ENCODE measurements at places on chromosomes 5 and 9. TPM values are rescaled to one million over a fixed set of nuclear protein-coding genes. Genes with fewer than 3 reads are reported as not detected.

DNA sequence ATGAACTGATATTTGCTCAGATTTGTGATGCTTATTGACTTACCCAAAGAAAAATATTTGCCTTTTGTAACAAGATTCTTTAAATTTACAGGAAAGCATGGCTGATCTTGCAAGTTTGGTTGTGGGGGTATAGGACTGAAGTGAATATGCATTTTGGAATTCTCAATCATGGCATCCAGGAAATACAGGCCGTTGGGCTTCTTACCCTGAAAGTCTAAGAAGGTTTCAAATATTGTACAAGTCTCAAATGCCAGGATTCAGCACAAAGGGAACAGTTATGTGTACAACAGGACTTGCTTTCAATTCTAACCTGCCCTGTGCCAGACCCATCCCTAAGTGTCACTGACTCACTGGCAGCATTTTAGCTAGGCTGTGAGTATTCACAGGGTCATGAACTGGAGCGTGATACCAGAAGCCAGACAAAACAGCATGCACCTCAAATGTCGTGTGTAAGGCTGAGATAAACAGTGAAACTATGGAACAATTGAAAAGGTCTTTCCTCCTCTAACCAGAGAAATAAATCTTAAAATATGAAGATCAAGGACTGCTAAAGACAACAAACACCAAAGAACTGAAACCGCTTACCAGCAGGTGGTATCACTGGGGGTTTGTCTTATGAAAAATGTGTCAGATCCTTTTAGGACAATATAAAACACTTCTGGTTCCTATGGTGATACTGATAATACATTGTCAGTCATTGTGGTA, 168.6 kb upstream of the RGMB start:
- no peak for DNase-seq

The EPB41L4B gene
- total RNA-seq: 1.8 TPM

DNA sequence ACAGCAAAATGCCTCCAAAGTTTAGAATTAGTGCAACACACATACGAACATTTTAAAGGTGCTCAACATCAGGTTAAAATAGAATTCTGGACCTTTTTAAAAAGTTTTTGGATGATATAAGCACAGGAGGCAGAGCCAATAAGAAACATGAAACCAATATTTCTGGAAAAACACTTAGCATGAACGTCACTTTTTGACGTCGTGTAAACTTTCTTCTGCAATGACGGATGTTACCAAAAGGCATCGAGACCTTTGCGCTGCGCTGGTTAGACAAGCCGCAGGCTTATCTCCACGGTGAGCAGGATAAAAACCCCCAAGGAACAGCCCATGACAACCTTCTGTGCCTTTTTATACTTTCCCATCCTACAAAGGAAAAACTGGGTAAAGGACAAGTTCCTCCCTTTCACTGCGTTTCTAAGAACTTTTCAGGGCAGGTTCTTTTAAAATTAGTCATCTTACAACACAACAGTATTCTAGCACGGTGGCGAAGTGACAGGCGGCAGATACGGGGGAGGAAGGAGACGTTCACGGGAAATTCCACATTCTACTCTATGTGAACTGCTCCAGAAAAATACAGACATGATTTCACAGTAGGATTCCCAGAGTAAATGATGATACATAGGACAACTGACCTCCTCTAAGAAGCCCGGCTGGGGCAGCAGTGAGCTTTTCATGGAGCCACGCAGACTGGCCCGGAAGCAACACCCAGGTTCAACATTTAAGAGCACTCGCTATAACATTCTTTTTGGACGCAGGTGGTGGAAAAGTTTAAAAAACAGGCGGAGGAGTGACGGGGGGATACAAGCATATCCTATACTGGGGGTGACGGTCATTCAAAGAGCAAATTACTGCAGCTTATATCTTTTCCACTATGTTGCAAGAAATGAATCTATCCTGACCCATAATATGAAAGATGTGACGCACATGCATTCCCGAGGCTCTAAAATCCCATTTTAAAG, 52.4 kb downstream of the USP20 start:
- no peak for DNase-seq

DNA sequence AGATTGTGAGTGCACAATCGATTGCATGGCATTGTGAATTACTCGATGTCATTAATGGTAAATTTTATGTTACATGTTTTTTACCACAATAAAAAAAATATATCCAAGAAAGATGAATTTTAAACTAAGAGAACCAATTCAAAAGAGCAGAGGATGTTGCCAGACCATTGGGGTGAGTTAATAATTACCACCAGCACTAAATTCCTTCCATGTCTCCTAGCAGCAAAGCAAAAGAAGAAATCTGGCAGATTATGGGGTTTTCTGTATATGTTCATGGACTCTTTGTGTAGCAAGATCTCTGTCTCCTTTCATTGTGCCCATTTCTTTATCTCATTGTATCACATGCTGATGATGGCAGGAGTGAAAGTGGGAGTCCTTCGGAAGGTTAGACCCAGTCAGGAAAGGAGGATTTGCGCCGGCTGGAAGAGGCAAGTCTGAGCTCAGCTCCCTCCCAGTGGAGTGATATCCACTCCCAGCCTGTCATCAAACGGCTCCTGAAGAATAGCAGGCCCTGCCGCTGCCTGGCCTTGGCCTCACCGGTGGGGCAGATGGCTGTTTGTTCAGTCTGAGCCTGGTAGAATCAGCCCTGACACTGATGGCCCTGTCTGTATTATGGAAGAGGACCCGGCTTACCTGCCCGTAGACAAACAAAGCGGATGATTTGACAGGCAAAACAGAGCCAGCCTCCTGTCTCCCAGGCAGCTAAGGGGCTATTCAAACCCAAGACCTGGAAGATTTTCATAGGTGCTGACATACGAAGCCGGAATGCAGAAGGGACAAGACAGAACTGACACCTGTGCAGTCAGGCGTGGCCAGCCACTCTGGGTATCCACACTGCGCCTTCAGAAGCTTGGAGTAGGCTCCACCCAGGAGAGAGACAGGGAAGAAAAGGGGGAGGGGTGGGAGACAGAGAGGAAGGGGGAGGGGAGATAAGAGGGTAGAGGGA, 21.9 kb upstream of the FOXE1 start:
- no peak for DNase-seq

The SUSD3 gene
- total RNA-seq: 0.34 TPM

DNA sequence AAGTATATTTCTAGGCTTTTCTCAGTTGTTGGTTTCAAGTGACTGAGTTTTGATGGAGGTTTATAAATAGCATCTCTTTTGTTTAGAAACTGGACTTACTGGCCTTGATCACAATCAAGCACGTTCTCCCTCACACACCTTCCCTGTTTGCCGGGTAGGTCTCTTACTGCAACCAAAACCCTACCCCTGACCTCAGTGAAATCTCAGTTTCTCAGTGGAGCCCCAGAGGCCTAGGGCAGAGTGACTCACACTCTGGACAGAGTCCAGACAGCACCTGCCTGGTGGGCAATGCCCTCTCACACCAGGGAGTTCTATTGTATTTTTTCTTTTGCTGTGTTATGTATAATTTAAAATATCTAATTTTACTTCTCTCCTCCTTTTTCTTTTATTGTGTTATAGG, 48.4 kb upstream of the EPB41L4B start:
- DNase-seq: no peak

DNA sequence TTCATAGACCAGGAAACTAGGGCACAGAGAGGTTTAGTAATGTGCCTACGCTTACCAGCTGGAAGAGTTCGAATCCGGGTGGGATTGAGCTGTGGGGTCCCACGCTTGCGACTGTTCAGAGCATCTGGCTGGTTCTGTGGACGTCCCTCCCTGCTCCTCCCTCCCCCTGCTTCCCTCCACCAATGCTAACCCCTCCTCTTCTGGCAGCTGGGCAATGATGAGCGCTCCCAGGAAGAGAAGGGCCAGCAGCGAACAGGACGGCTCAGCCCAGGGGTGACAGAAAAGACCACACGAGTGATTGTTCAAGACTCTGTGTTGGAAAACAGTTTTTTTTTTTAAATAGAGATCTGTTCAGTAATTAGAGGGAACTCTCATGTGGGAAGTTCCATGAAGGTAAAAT, 6.9 kb downstream of the FAM163B start:
- no peak for DNase-seq

The KCNV2 gene
- total RNA-seq: not detected

DNA sequence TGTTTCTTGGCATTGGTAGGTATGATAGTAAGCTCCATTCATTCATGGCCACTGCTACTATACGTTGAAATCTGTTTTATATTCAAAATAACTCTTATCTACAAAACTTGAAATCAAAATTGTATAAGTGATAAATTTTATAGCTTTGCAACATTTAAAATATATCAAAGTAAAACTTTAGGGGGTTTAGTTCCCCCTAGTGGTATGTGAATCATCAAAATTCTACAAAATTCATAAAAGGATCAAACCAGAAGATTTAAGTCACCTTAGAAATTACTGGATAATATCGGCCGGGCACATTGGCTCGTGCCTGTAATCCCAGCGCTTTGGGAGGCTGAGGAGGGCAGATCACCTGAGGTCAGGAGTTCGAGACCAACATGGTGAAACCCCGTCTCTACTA, 243.0 kb upstream of the CDH18 start:
- no peak for DNase-seq

DNA sequence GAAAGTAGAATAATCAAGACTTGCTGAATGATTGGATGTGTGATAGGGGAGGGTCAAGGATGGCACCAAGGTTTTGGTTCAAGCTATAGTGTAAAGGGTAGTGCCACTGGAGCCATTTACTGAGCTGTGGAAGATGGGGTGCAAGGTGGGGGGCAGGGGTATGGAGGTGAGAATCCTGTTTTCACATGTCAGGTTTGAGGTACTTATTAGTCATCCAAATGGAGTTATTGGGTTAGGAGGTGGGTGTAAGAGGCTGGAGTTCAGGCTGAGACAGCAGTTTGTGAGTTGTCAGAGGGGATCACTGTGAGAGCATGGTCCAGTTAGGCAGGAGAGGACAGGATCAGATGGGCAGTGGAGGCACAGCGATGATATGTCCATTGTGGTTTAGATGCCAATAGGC, 8.9 kb downstream of the PCBD2 start:
- no peak for DNase-seq

- no peak for DNase-seq
These were observed 69.1 kb downstream of the GPR21 start for GRCh38 chr9:123102375-123103113.

DNA sequence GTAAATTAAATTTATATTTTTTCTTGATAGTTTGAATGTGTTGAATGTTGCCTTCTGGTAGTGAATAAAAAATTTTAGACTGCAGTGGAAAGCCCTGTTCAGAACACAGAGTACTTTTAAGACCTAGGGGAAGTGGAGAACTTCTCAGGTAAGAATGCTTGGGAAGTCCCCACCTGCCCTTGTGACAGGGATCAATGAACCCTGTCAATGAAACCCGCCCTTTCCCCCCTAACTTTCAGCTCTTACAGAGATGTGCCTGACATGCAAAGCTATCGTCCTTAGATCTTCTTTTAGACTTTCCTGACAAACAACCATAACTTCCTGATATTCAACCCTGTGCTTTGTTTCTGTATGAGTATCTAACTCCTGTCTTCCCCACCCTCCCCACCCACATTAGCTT, 562.7 kb downstream of the TLE4 start:
- no peak for DNase-seq

Data from psoas muscle (tissue), 8 donors.